SK-N-MC (cell line): ENCODE measurements at places on chromosomes 16 and 17.

DNA sequence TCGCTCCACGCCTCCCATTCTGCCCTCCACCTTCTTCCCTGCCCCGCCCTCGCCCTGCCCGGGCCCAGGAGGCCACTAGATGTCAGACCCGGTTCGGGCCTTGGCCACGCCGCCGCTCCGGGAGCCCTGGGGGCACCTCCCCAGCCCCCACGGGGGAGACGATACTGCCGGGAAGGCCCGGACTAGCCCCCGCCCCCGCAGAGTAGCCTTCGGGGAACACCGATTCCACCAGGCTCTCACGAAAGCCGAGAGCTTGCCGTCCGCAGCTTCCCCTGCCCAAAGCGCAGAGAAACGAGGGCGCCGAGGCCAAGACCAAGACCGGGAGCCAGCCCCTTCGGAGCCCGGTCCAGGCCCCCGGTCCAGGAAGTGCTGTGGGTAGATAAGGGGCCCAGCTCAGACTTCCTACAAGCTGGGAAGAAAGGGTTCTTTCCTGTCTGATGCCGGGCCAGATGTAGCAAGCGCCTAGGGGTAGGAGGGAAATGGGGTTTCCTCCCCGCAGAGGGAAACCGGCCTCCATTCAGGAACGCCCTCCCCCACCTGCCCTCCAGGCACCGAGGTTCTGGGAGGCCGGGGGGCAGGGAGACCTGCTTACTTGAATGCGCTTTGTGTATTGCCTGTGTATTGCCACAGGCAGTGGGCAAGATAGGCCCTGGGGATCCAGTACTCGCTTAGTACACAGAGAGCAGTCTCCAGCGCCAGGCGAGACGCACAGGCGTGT is 806 bp upstream of the CYB561 start:
- peak; percentile 63 for DNase-seq

- DNase-seq, result no peak
Measured at GRCh38 chr16:80263181-80263823, 277.5 kb upstream of the DYNLRB2 start.

DNA sequence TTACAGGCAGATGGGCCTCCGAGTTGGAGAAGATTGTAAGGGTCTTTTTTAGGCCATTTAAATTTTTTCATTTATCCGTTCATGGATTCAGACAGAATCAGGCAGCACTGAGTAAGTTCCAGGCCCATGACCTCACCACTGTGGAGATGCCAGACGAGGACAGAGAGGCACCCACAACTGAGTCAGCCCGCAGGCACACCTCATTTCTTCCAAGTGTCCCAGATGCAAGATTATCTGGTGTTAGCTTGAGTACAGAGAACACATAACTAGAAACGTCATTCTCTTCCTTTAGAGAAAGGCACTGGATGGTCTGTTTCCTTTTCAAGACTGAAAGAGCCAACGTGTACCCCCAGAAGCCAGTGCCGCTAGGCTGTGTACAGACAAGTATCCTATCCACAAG is 16.9 kb downstream of the CLEC16A start:
- no peak for DNase-seq

GRCh38 chr17:67779098-67779672 is 46.1 kb upstream of the BPTF start:
- DNase-seq, result no peak

DNA sequence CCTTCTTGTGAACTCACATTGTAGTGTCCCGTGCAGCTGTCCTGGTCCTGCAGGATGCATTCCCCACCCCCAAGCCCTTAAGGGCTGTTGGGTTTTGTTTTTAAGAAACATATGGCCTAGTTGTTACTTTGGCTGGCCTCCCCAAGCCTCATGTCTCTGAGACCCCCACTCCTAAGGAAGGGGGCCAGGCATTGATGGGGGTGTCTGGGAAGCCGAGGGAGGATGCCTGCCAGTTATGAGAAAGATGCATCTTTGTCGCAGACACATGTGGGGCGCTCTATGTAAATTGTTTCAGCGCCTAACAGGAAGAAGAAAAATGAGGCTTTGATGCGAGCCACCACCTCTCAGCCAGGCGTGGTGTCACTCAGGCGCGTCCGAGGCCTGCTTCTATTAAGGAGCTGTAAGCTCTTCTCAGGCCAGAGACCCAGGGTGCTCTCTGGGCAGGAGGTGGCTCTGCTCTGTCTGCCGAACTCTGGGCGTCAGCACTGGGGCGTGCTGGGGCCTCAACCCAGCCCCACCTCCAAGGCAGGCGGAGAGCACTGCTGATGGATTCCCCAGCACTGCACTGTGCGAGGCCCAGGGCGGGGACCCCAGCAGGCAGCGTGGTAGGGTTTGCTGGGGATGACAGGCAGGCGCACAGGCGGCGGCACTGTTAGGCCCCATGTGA is 70.6 kb downstream of the SREBF1 start:
- DNase-seq, result no peak

- no peak for DNase-seq
Measured at GRCh38 chr17:80109066-80109660, 7.8 kb downstream of the GAA start.

DNA sequence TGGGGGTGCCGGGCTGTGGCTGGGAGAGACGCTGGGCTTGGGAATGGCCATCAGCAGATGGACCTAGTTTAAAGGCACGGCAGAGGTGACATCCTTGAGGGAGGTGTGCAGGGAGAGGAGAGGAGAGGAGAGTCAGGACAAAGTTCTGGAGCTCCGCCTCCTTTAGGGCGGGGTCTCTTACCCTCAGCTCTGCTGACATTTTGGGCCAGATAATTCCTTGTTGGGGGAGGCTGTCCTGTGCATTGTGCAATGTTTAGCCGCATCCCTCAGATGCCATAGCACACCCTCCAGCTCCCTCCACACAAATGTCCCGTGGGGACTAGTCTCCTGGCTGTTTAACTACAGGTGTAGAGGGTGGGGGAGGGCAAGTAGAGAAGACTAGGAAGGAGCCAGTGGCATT is 48.3 kb downstream of the ARHGAP23 start:
- no peak for DNase-seq

GRCh38 chr16:53703590-53704444 is at the start of the genes FTO and RPGRIP1L:
Gene FTO, plus strand, starts transcription at chr16:53704156.
Gene RPGRIP1L, minus strand, starts transcription at chr16:53703859. Its CDS starts 3,136 bp downstream, at chr16:53700723.
- DNase-seq, result peak; percentile 94

- no peak for DNase-seq
Measured at GRCh38 chr17:11467639-11468038, 130.6 kb upstream of the DNAH9 start.

DNA sequence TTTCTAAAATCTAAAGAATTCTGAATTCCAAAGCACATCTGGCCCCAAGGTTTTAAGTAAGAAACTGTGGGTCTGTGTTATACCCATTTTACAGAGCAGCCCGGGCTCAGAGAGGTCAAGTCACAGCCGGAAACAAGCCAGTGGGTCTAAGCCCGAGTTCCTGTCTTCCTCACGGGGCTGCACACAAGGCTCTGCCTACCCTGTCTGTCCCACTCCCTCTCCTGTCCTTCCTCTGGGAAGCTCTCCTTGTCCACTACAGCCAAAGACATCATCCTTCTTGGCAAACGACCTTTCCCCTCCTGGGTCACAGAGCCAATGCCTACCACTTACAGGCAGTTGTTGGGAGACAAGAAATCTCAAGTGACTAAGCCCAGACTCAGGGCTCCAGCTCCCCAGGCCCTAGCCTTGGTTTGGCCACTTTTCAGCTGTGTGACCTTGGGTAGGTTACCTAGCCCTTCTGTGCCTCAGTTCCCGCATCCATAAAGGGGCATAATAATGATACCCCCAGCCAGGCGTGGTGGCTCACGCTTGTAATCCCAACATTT is 55.6 kb upstream of the MAP3K14 start:
- DNase-seq, result no peak

DNA sequence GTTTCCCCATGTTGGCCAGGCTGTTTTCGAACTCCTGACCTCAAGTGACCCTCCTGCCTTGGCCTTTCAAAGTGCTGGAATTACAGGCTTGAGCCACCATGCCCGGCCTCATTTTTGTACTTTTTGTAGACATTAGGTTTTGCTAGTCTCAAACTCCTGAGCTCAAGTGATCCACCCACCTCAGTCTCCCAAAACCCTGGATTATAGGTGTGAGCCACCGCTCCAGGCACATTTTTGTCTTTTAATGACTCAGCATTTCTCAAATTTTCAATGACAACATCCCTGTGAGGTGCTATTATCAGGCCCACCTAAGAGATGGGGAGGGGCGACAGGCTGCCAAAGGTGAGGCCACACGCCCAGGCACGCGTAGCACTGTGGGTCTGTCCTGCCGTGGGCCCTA is 1.1 kb downstream of the SEPTIN12 start:
- no peak for DNase-seq

- no peak for DNase-seq
Measured at GRCh38 chr16:11386054-11386680, 40.9 kb downstream of the RMI2 start.

DNA sequence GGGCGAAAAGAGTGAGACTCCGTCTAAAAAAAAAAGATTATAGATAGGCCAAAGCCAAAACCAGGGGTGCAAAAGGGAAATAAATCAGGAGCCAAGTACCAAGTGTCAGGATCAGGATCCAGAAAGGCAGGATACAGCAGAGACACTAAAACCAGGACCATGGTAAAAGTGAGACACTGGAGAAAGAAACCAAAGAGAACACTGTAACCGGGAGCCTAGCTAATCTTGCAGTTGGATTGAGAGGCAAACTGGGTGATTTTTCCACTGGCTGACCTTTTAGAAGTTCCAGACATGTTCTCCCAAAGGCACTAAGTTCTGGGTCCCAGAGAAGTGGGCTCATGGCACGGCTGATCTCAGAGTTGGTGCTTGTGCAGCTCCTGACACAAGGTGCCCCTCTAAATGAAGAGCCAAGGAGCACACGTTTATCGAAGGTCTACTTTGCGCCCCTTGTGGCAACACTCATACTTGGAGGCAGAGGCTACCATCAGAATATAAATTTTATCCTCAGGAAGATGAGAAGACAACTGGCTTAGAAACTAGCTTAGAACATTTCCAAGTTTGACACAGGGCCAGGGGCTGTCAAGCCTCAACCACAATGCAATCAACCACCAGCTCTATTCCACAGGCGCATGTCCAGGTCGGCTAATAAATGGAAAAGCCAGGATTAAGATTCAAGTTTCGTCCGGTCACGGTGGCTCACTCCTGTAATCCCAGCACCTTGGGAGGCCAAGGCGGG is 27.5 kb upstream of the HELZ start:
- no peak for DNase-seq

DNA sequence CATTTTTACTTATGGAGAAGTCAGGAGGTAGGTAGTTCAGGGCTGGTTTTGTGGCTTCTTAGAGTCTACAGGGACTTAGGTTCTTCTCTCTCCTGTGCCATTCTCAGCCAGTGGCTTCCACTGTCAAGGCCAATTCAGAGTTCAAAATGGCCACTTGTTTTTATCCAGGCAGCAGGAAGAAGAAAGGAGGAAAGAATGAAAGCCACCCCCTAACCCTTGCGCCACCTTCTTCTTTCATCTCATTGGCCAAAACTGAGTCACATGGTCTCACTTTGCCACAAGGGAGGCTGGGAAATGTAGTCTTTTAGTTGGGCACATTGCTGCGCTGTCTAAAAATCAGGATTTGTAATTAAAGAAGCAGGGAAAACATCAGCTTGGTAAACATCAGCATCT is 60.8 kb upstream of the MED9 start:
- DNase-seq, result no peak

- no peak for DNase-seq
Measured at GRCh38 chr17:35915153-35915964, 15.2 kb downstream of the RDM1 start.

GRCh38 chr17:38873640-38874380 is 4.0 kb downstream of the LASP1 start:
- no peak for DNase-seq

DNA sequence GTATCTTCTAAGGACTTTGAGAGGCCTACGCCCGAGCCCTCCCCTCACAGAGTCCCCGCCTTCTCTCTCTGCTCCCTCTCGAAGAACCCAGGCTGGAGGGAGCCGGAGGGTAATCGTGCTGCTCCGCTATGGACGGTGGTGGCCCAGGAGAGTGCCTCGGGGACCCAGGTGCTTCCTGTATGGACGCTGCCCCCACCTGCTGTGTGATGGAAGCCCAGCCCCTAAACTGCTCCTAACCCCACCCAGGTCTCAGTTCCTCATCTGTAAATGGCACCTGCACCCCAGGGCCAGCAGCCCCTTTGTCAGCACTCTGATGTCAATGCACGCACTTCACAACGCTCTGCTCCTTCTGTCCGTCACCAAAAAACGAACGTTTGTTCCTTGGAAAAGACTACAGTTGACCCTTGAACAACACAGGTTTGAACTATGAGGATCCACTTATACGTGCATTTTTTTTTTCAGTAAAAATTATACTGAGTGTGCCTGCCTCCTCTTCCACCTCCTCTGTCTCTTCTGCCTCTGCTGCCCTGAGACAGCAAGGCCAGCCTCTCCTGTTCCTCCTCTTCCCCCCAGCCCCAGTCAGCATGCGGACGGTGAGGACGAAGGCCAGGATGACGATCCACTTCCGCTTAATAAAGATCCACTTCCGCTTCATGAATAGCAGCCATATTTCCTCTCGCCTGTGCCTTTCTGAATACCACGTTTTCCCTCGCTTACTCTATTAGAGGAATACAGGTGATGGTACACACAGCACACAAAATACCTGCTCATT is 118.3 kb downstream of the BANP start:
- DNase-seq, result no peak

- DNase-seq, result peak; percentile 3
Measured at GRCh38 chr16:68445458-68445857, 2.9 kb downstream of the SMPD3 start.

DNA sequence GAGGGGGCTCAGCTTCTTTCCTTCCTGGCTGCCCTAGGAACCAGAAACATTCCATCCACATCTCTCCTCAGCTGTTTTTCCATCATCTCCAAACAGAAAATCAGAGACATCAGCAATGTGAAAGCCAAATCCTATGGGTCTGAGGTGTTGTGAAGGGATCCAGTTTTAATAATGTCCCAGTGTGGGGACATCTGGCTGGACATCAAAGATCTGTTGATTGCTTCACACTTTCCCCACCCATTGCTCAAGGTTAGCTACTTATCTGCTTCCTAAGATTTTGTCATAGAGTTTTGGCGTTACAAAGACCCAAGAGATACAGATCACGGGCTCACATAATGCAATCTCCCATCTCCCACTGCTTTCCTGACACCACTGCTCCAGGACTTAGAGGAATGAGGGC is 47.8 kb upstream of the AXIN2 start:
- DNase-seq, result no peak

DNA sequence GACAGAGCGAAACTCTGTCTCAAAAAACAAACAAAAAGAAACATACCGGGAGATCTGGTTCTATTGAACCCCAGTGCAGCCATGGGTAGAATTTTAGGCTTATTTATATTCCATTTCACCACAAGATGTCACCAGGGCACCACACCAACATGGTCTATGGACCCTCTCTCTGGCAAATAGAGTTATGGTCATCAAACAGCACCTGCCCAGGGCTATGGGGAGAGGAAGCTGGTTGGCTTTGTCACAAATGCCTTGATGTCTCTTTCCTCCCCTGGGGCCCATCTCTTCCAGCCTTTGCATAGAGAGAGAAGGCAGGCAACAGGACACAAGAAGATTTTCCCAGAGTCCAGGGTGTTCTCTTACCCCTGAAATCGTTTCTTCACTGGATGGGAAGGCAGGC is 128.4 kb downstream of the WWOX start:
- no peak for DNase-seq

DNA sequence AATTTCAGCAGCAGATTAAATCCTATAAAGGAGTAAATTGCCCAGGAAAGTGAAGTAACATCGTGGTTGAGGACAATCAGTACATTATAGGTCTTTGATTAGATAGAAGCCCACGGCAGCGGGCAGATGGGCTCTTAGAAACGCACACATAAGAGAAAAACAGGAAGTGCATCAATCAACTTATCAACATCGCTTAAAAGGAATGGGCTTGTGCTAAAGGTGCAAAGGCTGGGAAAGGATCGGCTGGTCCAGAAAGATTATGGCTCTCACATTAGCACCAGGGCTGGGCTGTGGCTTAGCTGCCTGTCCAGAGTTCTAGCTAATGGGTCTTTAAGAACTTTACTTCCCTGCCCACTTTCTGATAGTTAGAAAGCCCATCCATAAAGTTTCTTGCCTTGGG is 292.0 kb upstream of the TNRC6C start:
- no peak for DNase-seq
